Neural progenitor cell (in vitro differentiated cells): ENCODE measurements at places on chromosomes 1 and 21. TPM values are rescaled to one million over a fixed set of nuclear protein-coding genes. Genes with fewer than 3 reads are reported as not detected.

Gene ELF3
- 2.7 and 6.9 TPM in 2 replicates for total RNA-seq

Gene MAP1LC3C
- total RNA-seq: 0.19 TPM in 1 of 2 replicates, not detected in the other

Gene CELA3B
- total RNA-seq: not detected in 2 replicates

Gene PSMG1
- 37.5 and 42.9 TPM in 2 replicates for total RNA-seq

Gene TP73
- total RNA-seq: 0.31 TPM in 1 of 2 replicates, not detected in the other

Gene OR2L5
- total RNA-seq: not detected in 2 replicates

Gene OR2M3
- not detected in 2 replicates for total RNA-seq

Gene OR2L8
- total RNA-seq: not detected in 2 replicates

Gene TARBP1
- total RNA-seq: 60.1 and 99.0 TPM in 2 replicates

Gene FAM72D
- 23.9 and 36.8 TPM in 2 replicates for total RNA-seq

Gene SLC45A1
- total RNA-seq: 1.1 and 3.3 TPM in 2 replicates

Gene AZIN2
- 1.3 and 5.8 TPM in 2 replicates for total RNA-seq

Gene HES3
- total RNA-seq: 5.5 and 22.2 TPM in 2 replicates

Gene ADAMTSL4
- not detected in 2 replicates for total RNA-seq

Gene SRP9
- total RNA-seq: 751 and 1,104 TPM in 2 replicates

Gene ITLN2
- not detected in 2 replicates for total RNA-seq

Gene RGS8
- 0.87 and 0.99 TPM in 2 replicates for total RNA-seq
